Endodermal cell (in vitro differentiated cells): ENCODE measurements at places on chromosomes 7 and 10. TPM values are rescaled to one million over a fixed set of nuclear protein-coding genes. Genes with fewer than 3 reads are reported as not detected.
A peak's percentile ranks its signal among the peaks of the same experiment; 100 is the strongest.

- peak; percentile 71 for DNase-seq
Measured at GRCh38 chr7:51317582-51317910, 937 bp upstream of the COBL start.

The GRM3 gene
- 0.75 and 1.7 TPM in 2 replicates for total RNA-seq

DNA sequence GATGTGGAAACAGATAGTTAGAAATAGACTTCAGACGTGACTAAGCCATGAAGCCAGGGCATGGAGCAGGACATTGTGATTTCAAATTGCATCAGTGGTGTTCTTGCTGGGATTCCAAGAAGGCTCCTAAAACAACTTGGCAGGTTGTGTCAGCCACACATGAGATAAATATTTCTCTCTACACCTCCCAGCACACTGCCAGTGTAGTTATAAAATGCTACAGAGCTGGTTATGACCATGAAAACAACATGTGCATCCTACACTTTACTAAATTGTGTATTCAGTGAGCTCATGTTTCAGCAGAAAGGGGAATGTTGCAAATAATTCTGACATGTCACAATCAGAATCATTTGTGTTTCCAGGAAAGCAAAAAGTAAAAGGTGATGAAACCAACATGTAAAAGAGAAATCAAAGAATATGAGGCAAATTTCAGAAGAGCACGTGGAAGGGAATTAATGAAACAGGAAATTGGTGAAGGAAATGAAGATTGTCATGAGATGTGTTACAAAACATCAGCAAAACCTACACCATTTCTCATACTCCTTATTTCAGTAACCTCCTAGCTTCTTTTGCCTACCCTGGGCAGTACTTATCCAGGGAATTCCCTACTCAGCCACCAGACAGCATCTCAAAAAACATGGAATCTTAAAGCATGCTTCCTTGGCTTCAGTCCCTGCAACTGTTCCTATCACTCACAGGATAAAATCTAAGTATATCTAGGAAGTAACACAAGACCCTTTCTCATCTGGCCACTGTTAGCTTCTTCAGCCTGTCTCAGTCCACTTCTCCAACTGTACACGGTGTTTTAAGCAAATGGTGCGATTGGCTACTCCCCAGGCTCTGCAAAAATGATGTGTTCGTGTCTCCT lies 5.8 kb upstream of the CYP3A7 start:
- DNase-seq: no peak

- DNase-seq: no peak
Measured at GRCh38 chr10:132649651-132650360, 112.2 kb downstream of the INPP5A start.

- DNase-seq: no peak
Measured at GRCh38 chr10:52771534-52772445, 794 bp downstream of the MBL2 start.

DNA sequence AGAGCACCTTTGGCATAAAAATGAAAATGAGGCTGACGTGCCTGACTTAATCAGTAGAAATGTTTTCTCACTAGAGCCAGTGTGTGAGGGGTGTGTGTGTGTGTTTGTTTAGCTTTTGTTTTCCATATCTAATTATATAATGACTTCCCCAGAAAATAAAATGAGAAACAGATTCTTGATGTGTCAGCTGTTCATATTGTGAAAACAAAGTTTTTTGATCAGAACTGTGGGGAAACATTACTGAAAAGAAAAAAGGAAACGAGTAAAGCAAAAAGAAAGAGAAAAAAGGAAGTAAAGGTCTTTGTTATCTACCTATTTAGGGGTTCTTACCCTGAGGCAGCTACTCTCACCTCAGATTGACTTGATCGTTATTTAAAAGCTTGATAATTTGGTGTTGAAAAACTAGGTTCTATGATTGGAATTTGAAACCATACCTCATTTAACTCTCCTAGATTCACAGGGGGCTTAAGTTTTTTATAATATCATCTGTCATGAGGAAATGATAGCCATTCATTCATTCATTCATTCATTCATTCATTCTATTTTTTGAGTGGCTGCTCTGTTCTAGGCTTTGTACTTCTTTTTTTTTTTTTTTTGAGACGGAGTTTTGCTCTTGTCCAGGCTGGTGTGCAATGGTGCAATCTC lies 58.0 kb downstream of the CREM start:
- no peak for DNase-seq

The GNGT1 gene
- not detected in 3 replicates for total RNA-seq

- DNase-seq: no peak
Measured at GRCh38 chr10:1431229-1431628, 306.1 kb downstream of the ADARB2 start.

The BMS1 gene
- total RNA-seq: 24.2 and 25.4 TPM in 2 replicates

The PNLIPRP1 gene
- total RNA-seq: not detected in 3 replicates

GRCh38 chr7:2488681-2489080 lies 12.5 kb upstream of the GRIFIN start:
- no peak for DNase-seq

DNA sequence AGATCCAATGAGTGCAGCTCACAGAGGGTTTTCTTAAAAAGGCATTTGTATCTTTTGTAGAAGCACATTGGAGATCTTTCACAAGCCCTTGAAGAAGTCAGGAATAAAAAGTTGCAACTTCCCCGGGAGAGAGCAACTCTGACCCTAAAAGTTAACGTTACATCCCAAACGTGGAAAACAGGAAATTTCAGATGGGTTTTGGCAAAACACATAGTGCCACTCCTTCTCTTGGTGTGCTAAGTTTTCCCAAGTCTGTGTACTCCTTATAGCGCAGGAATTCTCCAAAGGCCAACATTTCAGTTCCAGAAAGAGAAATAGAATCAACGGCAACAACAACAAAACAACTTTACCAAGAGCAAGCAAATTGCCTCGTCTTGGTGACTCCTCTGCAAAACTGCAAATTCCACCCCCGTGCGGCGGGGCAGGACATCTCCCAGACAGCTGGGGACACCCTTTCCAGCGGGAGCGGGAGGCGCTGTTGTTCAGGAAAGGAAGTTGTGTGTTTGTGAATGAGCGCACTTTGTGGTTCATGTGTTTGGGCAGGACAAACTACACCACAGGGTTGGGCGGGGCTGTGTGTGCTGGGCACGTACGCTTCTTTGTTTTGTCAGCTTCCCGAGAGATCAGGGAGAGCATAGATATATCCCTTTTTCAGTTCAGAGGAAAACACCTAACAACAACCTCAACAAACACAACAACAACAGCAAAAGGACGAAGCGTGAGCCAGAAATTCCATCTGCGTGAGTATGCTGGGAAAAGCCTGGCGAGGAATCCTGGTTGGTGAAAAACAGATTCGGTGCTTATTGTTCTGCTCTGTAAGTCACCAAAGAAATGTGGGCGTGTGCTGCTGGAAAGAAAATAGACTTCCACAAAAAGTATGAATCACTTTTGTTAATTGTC lies 294.7 kb upstream of the PITRM1 start:
- peak; percentile 73 for DNase-seq

- no peak for DNase-seq
Measured at GRCh38 chr7:66517212-66517909, 111.3 kb upstream of the KCTD7 start.

DNA sequence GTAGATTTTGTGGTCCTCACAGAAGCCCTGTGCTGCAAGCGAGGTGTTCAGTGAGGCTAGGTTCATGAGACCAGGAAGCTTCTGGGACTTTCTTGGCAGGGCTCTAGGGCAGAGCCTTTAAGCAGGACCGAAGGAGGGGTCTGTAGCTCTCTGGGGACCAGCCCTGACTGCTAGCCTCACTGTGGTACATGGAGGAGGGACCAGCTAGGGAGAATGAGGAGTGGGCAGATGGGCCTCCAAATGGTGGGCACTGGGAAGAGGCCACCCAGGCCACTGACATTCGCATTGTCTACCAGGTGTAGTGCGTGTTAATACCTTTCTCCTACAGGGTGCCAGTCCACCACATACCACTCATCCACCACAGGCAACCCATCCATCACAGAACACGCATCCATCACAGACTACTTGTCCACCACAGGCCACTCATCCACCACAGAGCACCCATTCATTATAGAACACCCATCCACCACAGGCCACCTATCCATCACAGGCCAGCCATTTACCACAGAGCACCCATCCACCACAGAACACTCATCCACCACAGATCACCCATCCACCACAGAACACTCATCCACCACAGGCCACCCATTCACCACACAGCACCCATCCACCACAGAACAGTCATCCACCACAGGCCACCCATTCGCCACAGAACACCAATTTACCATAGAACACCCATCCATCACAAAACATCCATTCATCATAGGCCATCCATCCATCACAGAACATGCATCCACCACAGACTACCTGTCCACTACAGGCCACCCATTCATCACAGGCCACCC lies 31.6 kb upstream of the ZNF488 start:
- no peak for DNase-seq

The GBX1 gene
- total RNA-seq: not detected in 2 replicates

- DNase-seq: peak; percentile 94
Measured at GRCh38 chr10:123967626-123968243, 76.1 kb upstream of the CPXM2 start.

The CAMK2B gene
- total RNA-seq: 0.14 and 0.26 TPM in 2 replicates

DNA sequence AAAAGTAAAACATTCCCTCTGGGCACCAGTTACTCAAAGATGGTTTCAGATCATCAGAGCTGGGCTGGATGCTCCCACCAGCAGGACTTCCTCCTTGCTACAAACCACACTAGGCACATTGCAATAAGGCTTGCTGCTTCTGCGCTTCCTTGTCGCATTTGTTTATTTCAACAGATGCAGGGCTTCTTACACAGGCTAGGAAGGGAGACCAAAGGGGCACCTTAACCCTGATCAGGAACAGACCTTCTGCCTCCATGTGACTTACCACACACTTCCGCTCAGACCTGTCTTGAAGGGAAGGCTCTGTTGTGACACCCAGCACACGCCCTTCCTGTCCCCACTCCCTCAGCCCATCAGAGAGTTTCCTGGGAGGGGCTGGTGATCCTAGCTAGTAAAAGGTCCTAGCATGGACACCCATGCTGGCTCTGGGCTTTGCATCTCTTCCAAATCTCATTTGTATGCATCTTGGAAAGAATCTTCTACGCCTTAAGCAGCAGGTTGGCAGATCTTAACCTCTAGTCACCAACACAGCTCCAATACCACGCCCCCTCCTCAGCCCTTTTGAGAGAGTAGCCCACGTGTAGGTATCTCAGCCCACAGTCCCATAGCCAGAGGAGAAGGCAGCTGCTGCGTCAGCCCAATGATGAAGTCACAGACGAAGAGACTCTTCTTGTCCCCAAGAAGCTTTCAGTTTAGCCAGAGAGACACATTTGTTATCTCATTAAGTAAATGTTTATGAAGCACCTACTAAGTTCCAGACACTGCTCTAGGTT lies 47.1 kb upstream of the SVIL start:
- no peak for DNase-seq

DNA sequence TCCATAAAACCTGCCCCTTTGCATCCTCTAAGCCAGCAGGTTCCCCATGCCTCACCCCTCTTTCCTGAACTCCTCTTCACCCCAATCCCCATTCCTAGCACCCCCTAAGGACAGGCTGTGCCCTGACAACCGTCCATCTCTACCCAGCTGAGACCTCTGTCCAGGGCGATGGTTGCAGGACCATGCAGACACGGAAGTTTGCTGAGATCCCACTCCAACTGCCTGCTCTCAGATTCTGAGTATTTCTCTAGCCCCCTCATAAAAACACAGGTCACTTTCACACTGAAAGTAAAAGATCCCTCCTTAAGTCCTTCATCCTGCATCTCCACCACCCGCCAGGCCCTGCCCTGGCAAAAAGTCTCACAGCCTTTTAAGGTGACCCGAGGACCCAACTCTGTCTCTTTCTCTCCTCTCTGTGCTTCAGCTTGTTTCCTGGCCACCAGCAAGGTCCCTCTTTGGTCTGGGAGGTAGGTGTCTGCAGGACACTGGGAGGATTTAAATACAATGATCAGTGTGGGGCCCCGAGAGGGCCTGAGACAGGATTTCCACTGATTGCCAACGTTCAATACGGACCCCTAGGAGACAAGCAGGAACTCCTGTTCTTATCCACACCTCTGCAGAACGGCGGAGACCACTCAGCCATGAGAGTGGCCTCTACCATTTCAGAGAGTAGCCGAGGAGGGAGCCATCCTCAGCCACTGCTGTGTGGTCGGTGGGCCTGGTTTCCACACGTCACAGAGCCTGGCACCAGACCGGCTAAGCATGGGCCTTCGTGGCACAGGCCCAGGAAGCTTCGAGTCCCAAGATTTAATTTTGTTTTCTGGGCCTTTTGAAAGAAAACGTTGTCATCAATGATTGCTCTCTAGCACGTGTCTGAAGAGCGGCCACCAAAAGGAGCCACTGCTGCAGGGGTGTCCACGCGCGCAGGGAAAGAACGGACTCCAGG lies 27.9 kb downstream of the CALML3 start:
- DNase-seq: no peak

DNA sequence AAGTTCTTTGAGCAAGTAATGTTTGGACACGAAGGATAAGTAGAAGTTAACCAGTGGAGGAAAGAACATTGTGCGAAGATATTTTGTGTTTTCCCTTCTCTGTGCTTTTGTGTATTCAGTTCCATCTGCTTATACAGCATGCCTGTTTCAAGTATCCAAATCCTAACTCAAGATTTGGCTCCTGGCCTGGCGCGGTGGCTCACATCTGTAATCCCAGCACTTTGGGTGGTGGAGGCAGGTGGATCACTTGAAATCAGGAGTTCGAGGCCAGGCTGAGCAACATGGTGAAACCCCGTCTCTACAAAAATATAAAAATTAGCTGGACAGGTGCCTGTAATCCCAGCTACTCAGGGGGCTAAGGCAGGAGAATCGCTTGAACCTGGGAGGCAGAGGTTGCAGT lies 40.8 kb upstream of the TPST1 start:
- no peak for DNase-seq

DNA sequence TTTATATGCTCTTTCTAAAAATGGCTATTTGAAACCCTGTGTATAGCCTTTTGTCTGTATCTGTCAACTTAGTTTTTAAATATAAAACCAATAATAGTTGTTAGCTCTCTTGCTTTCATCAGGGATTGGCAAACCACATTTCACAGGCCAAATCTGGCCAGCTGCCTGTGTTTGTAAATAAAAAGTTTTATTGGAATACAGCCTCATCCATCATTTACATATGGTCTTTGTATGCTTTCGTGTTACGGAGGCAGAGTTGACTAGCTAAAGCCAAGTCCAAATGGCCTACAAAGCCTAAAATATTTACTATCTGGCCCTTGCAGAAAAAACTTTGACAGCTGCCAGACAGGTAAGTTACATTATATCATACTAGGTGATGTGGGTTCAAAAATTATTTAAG lies 235.0 kb downstream of the BICC1 start:
- DNase-seq: no peak

GRCh38 chr10:13347043-13347499 lies 1.0 kb downstream of the SEPHS1 start:
- no peak for DNase-seq

The GIMAP4 gene
- 0.33 TPM in 1 of 2 replicates, not detected in the other for total RNA-seq

DNA sequence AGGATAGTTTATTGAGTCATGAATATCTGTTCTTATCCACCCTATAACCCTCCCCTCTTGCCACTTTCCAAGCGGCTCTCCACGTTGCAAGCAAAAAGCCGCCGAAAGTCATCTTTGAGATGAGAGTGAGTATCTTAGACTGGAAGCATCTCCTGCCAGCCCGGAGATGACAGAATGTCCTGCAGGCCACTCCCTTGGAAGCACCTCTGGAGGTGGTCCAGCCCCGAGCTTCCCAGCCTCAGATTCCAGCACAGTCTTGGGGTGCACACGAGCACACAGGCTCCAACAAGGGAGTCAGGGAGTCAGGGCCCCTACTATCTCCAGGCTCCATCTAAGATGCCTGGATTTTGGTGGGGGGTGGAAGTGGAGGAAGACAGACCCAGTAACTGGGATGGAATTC lies 5.5 kb upstream of the ELN start:
- no peak for DNase-seq
